ENCODE measurements at places on chromosomes 5 and 9.

DNA sequence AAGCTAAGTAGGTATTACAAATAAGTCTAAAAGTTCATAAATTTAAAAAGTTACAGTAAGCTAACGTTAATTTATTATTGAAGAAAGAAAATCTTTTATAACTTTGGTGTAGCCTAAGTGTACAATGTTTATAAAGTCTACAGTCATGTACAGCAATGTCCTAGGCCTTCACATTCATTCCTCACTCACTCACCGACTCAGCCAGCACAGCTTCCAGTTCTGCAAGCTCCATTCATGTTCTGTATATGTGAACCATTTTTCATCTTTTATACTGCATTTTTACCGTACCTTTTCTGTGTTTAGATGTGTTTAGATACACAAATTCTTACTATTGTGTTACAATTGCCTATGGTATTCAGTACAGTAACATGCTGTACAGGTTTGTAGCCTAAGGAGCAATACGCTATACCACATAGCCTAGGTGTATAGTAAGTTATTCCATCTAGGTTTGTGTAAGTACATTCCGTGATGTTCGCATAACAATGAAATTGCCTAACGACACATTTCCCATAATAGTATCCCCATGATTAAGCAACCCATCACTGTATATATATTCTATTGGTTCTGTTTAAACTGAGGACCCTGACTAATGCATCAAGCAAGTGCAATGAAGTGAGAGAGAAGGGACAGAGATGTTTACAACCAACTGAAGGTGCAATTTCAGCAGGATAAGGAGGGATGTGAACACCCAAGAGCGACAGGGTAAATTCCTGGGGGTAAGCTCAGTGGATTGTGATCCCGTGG lies 88.9 kb upstream of the TRIO start:
- peak; percentile 4 for DNase-seq

- DNase-seq, result no peak
Measured at GRCh38 chr5:87132696-87133095, 135.0 kb upstream of the RASA1 start.

- DNase-seq, result no peak
Measured at GRCh38 chr5:56464935-56465768, 232.0 kb upstream of the ANKRD55 start.

DNA sequence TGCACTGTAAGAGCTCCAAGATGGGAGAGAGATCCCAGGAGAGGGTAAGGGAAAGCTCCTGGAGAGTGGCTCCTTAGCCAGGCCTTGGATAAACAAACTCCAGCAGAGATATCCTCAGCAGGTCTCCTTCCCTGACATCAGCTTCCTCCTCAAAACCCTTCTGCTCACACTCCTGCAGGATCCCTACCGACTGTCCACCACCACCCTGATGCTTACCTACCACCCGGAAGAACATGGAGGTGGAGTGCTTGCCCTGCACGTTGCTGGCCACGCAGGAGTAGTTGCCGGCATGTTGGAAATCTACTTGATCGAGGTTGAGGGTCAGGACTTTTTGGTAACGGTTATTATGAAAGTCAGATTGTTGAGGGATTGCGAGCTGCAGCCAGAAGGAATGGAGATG lies 9.3 kb downstream of the CSF1R start:
- DNase-seq, result peak; percentile 33

GRCh38 chr9:95595721-95596295 lies 79.0 kb upstream of the PTCH1 start:
- DNase-seq, result no peak

DNA sequence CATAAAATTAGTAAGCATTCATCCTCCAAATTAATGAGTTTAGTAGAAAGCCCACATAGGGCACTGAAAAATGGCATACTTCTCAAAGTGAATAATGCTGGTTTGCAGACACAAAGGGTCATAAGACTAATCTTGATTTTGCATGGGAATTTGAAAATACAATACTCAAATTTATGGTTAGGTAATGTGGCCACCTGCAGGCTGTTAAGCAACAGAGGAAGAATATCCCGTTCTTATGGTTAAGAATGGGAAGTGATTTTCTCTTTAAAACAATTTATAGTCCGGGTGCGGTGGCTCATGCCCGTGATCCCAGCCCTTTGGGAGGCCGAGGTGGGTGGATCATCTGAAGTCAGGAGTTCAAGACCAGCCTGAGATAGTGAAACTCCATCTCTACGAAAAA lies 9.4 kb upstream of the PLCXD3 start:
- DNase-seq, result no peak

GRCh38 chr5:177368869-177369644 lies 11.3 kb downstream of the RGS14 start:
- no peak for DNase-seq

DNA sequence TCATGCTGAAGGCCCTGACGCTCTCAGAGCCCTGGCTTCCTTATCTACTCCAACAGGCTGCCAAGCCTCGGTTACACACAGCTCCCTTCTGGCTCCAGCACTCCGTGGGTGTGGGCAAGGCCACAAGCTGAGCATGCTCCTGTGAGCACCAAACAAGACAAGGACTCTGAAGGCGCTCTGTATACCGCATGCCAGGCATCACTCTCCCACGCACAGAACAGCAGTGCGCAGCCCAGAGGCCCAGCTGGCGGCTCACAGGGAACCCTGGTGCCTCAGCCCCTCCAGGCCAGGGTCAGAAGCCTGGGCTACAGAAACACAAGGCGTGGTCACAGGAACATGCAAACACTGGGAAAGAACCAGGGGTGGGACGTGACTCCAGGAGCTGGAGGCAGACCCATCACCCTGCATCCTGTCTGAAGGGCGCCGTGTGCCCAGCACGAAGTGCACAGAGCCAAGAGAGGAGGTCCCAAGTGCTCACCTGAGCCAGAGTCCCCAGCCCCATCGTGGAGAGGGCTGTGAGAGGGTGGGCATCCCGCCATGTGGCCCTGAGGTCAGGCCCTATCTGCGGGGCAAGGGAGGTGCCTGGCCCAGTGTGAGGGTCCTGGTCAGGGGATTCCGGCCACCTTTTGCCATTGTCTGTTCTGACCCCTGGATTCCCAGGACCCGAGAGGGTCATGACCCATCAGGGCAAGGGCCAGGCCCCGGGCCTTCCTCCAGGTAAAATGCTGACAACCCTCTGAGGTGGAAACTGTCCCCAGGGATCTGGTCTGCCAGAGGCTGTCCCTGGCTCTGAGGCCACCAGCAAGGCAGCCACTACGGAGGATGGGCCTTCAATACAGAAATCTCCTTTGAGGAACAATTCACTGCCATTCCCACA lies 54.7 kb downstream of the COL23A1 start:
- no peak for DNase-seq

DNA sequence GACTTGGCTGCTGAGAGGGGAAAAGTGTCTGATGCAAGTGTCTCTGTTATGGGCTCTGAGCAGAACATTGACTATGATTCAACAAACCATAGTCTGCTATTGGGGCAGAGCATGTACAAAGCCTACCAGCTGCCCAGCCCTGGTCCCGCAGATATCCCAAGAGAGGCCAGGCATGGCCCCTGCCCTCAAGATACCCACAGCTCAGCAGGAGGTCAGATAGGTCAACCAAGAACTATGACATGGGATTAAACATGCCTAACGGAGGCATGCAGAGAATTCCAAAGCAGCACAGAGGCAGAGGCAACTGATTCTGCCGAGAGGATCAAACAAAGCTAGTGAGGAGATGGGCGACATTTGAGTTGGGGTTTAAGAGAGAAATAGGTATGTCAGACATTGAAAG lies 39.9 kb upstream of the CPLX2 start:
- peak; percentile 58 for DNase-seq

GRCh38 chr5:105978011-105978410 lies 1692.7 kb downstream of the EFNA5 start:
- DNase-seq, result no peak

DNA sequence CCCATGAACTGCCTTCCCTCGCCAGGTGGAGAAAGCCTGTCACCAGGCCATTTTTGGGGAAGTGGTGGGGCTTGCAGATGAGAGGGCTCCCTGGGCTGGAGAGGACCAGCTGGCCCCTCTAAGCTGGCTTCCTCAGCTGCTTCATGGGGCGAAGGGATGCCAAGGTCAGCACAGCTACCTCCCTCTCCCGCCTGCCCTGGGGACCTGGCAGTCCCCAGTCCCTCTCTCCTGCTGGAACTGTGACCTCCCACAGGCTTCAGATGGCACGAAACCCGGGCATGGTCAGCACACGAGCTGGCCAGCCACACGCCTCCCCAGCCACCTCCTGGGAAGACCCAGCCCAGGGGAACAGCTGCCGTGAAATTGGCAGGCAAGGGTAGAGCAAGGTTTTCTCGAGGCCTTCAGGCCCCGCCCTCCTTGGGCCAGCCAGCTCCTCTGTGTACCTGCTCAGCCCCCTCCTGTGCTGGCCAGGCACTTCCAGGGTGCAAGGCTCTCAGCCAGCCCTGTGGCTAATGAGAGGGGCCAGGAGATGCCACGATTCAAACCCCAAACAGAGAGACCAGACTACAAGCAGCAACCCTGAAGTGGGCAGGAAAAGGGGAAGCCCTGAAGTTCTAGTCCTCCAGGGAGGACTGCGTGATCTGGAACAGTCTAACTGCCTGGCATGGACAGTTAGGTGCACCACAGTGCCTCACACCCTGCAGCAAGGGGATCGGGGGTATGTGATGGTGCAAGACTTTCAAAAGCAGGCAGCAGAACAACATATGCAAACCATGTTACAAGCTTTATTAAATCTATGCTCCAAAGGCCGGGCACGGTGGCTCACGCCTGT lies 12.9 kb downstream of the PLPP7 start:
- no peak for DNase-seq

- no peak for DNase-seq
Measured at GRCh38 chr5:92637960-92638359, 943.1 kb downstream of the NR2F1-AS1 start.

DNA sequence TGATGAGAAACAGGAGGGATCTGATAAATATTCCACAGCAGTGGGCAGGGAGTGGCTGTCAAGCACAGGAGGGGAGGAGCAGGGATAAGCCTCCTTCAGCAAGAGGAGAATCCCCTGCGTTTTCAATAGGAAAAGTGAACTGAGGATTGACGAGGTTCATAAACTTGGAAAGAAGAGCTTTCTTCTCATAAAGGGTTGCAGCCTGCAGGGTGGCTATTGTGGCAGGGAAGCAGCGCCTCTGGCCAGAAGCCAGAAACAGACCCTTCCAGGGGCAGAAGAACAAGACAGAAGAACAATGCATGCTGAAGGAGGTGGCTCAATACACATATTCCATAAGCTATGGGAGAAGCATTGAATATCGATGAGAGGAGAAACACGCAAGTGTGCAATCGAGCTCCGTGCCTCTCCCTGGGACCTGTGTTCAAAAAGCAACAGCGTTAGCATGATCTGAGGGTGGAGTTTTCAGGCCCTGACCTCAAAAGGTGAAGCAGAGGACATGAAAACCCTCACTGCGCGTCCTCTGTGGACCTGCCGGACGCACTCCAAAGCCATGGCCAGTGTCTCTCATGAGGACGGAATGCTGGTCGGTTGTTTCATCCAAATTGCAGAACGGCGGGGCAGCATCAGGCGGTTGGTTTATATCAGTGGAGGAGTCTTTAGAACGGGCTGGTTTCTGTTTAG lies 67.6 kb downstream of the ANKRD33B start:
- DNase-seq, result no peak

DNA sequence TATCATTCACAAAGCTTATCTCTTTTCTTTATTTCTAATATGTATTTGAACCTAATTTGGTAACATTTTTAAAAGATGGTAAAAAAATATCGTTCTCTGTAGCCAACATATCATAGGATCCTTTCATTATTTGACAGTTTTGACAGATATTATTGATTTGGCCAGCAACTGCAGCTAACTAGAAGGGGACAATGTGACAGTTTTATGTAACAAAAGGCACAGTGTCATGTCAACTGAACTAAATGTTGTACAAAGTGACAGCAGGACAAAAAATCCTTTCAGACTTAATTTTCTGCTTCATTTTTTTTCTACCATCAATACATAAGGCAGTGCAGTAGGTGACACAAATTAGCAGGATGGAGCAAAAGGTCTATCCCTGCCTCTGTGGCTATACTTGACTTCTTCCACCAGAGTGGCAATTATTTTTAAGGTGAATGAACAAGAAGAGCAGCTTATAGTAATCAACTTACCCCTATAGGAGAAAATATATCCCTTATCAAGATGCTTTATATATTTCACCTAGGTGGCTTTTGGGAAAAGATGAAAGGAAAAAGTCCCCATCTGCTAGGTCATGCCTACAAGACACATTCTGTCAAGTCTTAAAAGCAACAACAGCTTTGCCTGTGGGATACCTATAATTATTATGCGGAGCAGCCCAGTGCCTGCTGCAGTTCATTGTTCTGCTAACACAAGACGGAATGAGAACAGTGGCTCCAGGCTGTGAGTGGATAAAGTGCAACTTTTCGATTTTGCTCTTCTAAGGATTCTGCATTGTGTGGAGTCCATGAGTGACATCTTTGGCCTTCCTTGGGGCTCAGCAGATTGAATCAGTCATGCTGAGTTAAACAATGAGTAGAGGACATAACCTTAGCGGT lies 694.9 kb downstream of the ISL1 start:
- no peak for DNase-seq

DNA sequence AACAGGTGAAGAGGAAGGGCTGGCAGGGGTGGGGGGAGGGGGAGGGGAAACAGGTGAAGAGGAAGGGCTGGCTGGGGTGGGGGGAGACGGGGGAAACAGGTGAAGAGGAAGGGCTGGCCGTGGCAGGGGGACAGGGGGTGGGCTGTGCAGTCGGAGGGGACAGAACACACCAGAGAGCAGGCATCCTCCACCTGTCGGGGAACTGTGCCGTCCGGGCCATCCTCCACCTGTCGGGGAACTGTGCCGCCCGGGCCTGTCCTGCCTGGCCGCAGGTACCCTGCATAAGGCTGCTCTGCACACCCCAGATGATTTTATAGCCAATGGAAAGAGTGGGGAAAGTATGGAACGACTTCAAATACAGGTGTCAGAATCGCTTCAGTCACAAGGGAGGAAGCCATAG lies 32.5 kb upstream of the PPP1R26 start:
- no peak for DNase-seq

DNA sequence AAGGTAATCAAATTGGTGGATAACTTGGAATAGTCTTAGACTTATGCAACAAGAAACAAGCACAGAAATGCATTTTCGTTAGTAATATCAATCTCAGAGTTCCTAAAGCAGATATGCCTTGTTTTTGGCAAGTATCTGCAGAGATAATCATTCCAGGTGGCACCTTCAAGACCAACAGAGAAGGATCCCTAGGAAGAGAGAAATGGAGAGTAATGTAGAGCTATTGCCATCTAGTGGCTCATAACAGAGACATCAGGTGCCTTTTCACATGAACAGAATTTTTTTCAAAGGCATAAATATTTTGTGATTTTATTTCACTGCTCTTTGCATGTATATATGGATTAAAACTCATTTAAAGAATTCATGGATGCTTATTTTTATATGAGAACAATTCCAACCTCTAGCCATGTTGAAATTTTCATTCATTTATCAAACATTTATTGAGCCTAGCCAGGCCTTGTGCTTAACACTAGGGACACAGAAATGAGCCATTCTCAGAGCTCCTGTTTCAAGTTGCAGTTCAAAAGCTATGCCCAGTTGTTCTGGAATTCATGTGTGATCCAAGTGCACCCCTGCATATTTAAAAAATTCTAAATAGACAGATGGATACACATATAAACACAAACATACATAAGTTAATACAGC lies 117.5 kb upstream of the OR13F1 start:
- DNase-seq, result no peak
